ENCODE measurements at places on chromosomes 7 and 10.

- peak; percentile 22 for DNase-seq
Measured at GRCh38 chr10:73232887-73233286, 14.2 kb downstream of the DNAJC9 start.

DNA sequence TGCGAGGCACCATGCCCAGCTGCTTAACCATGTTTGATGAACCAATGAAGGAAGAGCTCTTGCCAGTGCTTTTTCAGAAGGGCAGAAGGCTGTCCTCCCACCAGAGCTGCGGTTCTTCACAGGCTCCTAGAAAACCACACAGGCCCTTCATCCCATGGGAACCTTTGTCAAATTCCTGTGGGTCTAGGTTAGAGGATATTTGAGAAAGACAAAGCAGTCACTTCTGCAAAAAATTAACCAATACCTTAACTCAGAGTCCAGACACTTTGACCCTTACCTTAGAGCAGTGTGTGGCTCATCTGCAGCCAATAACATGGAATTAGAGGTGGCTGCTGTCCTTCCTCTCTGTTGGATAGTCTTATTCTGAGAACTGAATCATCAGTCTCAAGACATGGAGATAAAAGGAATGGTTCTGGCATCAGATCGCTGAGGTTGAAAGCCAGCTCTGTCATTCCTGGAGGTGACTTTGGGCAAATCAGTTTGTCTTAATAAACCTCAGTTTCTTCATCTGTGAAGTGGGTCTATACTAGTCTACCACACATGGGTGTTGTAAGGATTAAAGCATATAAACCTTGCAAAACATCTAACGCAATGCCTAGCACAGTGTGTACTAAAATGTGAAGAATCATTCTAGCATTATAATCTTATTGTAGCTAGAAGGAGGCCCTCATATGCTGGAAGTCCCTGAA, 65.1 kb upstream of the PIP4K2A start:
- no peak for DNase-seq

- DNase-seq: peak; percentile 62
Measured at GRCh38 chr7:156652886-156653568, 12.5 kb downstream of the RNF32 start.

DNA sequence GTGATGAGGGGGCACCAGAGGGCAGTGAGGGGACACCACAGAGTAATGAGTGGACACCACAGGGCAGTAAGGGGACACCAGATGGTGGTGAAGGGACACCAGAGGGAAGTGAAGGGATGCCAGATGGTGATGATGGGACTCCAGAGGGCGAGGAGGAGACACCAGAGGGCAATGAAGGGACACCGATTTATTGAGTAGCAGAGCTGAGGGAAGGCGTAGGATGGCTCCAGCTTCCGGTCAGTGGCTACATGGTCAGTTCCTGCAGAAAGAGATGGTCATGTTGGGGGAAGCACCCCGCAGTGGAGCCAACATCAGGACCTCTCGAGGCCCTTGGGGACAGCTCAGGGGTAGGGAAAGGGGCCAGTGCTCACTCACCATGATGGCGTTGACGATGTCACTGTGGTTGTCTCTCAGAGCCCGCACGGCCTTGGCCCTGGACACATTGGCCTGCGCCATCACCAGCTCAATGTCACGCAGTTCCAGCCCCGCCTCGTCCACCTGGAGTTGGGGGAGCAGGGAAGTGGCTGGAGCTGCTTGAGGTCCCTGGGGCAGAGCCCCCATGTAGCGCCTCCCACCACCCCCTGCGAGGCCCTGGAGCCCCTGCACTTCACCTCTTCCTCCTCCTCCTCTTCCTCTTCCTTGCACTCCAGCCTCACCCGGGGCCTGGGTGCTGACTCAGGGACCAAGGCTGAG, 8.4 kb downstream of the NACAD start:
- DNase-seq: peak; percentile 21

- no peak for DNase-seq
Measured at GRCh38 chr10:132113206-132113605, 47.5 kb downstream of the JAKMIP3 start.

DNA sequence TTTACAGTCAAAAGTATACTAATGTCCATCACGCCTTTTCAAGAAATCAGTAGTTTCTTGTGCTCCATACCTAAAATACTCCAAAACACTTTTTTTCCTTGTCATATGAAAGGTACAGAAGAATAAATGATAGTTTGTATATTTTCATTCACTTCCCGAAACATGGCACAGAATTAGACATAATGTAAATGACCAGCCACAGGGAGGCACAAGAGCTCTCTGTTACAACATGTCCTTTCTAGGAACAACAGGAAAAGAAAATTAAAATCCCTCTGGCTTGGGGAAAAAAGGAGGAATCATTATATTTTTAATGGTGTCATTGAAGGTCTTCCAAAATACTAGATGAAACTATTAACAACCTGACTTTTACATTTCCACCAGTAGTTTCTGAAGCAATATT, 331.2 kb downstream of the ACTR3B start:
- DNase-seq: no peak

- no peak for DNase-seq
Measured at GRCh38 chr7:2928256-2928612, 84.1 kb upstream of the GNA12 start.

- DNase-seq: no peak
Measured at GRCh38 chr10:59012839-59013238, 163.6 kb upstream of the PHYHIPL start.

DNA sequence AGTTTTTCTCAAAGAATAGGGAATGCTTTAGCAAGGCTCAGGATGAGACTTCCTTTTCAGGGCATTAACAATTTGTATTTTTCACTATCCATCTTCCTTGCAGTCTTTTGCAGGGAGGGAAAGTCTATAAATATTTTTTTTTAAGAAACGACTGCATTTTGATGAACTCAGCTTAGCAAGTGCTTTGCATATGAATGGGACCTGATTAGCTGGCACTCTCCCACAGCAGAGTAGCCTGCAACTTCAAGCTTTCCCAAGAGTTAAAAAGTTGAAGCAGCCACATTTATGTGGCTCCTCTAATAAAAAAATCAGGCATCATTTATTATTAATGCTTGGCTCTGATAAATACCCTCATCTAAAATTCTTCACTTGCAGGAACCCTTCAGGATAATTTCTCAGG, 134.0 kb downstream of the GRID1 start:
- no peak for DNase-seq

- no peak for DNase-seq
Measured at GRCh38 chr7:132932296-132933071, 149.4 kb downstream of the CHCHD3 start.

DNA sequence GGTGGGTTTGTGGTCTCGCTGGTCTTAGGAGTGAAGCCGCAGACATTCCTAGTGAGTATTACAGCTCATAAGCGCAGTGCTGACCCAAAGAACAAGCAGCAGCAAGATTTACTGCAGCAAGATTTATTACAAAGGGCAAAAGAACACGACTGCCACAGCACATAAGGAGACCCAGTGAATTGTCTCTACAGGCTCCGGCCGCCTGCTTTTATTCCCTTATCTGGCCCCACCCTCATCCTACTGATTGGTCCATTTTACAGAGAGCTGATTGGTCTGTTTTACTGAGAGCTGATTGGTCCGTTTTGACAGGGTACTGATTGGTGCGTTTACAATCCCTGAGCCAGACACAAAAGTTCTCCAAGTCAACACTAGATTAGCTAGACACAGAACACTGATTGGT, 82.1 kb downstream of the VIPR2 start:
- DNase-seq: no peak

GRCh38 chr10:2917926-2918325, 149.4 kb upstream of the PFKP start:
- DNase-seq: no peak

- DNase-seq: no peak
Measured at GRCh38 chr7:63077841-63078240, 920.8 kb upstream of the ZNF722 start.

GRCh38 chr7:46809886-46810285, 772.0 kb downstream of the TNS3 start:
- DNase-seq: no peak

- no peak for DNase-seq
Measured at GRCh38 chr10:19532411-19532810, 283.8 kb upstream of the PLXDC2 start.

DNA sequence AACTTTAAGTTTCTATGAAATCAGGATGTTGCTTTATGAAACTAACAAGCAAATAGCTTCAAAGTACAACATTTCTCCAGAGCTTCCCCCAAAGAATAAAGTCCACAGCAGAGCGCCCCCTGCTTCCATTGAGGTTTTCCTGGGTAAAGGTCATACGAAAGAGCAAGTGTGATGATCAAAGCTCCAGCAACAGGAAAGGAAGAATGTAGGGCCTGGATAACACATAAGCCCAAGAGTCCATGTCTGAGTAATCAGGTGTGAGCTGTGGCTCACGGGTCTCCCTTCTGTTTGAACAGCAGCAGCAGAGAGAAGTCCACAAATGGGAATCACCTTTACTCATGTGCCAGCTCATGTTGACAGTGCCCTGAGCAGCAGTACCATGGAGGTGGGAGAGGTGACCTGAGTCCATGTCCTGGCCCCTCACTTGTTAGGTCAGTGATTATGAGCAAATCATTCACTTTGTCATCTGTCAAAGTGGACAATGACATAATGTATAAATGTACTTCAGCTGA, 50.5 kb downstream of the MRPL32 start:
- no peak for DNase-seq

- no peak for DNase-seq
Measured at GRCh38 chr7:7830122-7830878, 111.9 kb upstream of the RPA3 start.

GRCh38 chr7:128770233-128770632, 5.4 kb downstream of the OPN1SW start:
- no peak for DNase-seq

- DNase-seq: no peak
Measured at GRCh38 chr7:27875061-27875460, 135.1 kb downstream of the TAX1BP1 start.

GRCh38 chr7:43838201-43838658, 31.1 kb downstream of the MRPS24 start:
- DNase-seq: no peak

- DNase-seq: no peak
Measured at GRCh38 chr7:8128449-8129317, 133.3 kb downstream of the ICA1 start.

- peak; percentile 80 for DNase-seq
Measured at GRCh38 chr7:141593134-141593533, 41.9 kb downstream of the AGK start.

DNA sequence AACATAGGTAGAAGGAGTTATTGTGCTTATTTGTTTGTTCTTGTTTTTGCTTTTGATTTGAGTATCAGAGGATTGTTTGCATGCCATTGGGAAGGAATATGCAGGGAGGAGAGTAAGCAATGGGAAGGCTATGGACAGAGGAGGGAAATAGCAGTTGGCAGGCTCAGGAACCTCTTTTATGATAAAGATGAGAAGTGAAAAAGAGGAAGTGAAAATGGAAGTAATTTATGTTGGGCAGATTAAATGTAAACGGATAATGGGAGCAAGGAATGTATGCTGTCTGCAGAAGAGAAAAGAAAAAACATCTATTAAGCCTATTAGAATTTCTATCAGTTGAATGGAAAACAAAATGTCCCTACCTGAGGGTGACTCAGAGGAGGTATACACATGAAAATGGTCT, 90.1 kb upstream of the NPSR1 start:
- DNase-seq: no peak

- DNase-seq: peak; percentile 5
Measured at GRCh38 chr10:33704214-33704830, 369.9 kb upstream of the NRP1 start.

GRCh38 chr10:112631501-112632400, 184.7 kb downstream of the VTI1A start:
- DNase-seq: peak; percentile 5

- DNase-seq: no peak
Measured at GRCh38 chr10:100655760-100656421, 89.5 kb upstream of the PAX2 start.

DNA sequence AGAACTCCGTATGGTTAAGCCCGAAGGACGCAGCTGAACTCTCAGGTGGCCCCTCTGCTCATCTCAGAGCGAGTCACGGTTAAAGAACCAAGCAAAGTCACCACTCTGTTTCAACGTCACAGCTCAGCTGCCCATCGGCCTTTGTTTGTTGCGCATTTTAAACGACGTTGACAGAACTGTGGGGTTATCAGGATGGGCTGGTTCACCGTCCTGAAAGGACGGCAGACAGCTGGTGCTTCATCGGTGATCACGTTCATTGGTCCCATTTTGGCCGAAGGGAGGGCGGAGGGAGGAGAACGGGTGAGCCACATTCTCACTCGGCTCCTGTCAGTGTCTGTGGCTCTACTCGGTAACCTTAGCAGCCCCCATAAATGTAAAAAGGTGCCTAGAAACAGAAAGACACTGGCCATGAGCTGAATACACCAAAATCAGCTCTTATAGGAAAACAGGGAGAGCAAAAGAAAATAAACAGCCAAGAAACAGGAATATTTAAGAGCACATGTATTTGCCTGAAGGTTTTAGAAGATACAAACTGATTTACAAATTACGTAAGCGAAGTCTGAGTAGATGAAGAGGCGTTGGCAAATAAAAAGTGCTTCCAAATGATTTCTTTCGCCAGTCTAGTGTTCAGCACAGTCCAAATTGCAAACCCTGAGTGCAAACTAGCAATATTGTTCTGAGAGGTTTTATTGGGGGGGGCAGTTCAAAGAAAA, 8.4 kb downstream of the PRKAG2 start:
- DNase-seq: no peak

DNA sequence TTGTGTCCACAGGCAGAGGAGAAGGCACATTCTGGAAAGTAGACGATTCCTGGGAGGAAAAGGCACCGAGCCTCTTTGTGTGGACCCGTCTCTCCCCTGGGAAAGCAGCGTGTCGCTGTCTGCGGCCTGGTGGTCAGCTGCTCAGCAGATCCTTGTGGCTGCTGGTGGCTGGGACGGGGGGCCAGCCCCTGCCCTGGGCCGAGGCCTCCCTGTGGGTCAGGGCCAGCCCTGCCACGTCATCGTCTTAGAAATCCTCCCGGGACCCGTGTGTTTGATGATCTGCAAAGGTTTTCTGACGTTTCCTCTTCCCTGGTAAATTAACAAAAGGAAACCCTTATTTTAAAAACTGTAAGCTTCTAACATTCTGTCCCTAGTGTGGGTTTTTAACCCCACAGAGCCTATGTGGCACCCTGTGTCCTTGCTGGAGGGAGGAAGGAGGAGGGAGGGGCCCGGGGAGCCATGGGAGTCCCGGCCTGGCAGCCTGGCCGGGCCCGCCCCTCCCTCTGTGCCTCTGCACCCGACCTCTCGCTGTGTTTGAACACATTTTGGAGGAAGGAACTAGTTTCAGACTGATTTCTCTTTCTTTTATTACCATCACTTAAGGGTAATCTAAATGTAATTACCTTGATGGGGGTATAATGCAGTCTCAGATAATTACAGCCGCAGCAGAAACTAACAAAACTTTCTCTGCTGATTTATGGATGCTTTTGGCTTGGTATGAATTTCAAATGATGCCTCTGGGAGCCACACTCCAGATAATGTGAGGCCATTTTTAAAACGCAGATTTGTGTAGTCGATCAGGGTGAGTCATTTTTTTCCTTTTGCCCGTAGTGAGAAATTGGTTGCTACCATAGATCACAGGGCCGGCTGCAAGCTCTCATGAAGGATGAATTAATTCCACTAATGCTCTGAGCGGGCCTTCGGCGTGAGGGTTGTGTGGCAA, 85.5 kb downstream of the NKX6-2 start:
- peak; percentile 23 for DNase-seq

Data from ELR (cell line).